GM23248 (cell line): ENCODE measurements at places on chromosomes 5 and 9. TPM values are rescaled to one million over a fixed set of nuclear protein-coding genes. Genes with fewer than 3 reads are reported as not detected.

The ZNF366 gene
- not detected in 2 replicates for polyA plus RNA-seq

The CDH9 gene
- not detected in 2 replicates for polyA plus RNA-seq

The CPLANE1 gene
- 4.9 and 7.5 TPM in 2 replicates for polyA plus RNA-seq

- H3K27me3 ChIP-seq = no peaks in the 10 kb centered on the region
- peaks cover 25% of the 10 kb centered on the region for H3K4me1 ChIP-seq
- H3K4me3 ChIP-seq = peak overlapping the region; percentile 52; the same call in 1 of the 2 replicates
- H3K27ac ChIP-seq = peak overlapping the region; percentile 70
- peak; percentile 95 for DNase-seq
- no peaks in the 10 kb centered on the region for H3K36me3 ChIP-seq
These were observed 76.9 kb upstream of the NFIL3 start for GRCh38 chr9:91500509-91501014.

DNA sequence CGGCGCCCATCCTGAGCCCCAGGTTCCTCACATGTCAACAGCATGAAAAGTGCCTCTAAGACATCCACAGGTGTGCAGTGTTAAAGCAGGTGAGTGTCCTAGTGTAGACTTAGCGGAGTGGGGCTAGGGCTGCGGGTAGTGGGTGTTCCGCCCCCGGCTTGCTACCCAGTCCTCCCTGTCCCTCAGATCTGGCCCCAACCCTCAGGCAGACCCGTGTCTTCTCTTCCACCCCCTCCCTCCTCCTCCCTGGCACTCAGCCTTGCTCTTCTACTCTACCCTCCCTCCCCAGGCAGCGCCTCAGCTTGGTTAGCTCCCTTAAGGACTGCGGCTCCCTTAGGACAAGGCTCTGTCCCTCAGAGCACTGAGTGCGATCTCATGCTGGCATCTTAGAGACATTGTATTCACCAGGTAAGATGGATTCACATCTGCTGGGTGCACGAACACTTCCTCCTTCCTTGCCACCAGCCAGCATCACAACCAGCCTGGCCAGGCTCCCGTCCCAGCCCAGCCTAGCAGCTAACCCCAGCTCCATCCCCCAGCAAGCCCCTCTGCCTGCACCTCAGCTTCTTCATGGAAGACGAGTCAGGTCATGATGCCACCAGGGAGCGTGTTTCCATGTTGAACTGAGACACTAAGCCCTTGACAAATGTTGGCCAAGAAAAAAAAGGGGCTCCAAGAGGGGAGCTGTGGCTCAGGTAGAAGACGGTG, 46.8 kb downstream of the NSUN2 start:
- no peak overlapping the region for H3K27ac ChIP-seq
- peaks cover 36% of the 10 kb centered on the region for H3K27me3 ChIP-seq
- H3K4me3 ChIP-seq = no peak overlapping the region
- no peak for DNase-seq
- no peaks in the 10 kb centered on the region for H3K36me3 ChIP-seq
- H3K4me1 ChIP-seq = no peaks in the 10 kb centered on the region

DNA sequence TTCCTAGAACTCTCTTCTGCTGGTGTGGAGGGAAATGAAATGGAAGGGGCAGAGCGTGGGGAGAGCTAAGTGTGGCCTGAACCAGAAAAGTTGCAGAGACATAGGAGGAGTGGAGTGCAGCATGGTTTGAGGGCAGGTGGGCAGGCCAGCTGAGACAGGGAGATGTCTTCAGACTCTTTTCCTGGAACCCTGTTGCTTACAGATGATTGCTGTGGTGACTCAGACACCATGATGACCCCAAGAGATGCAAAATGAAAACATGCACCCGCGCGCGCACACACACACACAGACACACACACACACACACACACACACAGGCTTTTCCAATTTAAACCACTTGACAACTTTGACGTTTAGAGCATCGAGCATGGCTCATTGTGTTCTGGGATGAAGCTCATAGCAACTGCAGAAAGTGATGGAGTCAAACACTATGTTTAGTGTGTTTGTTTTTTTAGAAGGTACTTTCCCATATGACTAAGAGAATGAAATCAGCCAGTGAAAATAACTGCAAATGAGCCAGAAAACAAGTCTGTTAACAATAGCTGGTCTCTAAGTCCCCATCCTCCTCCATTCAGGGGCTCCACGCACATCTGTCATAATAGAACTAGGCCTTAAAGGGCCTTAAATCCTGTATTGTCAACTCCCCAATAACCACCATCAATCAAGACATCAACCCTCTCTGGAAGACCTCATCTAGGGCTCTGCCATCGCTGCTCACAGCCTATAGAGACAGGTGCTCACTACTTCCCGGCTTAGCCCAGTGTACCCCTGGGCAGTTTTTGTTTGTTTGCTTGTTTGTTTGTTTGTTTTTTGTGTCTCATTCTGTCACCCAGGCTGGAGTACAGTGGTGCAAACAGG, 9.6 kb downstream of the TMOD1 start:
- H3K27me3 ChIP-seq = peaks cover 16% of the 10 kb centered on the region
- no peak overlapping the region for H3K4me3 ChIP-seq
- H3K27ac ChIP-seq = no peak overlapping the region
- no peaks in the 10 kb centered on the region for H3K4me1 ChIP-seq

- no peak overlapping the region for H3K4me3 ChIP-seq
- no peaks in the 10 kb centered on the region for H3K4me1 ChIP-seq
- no peaks in the 10 kb centered on the region for H3K36me3 ChIP-seq
- DNase-seq = no peak
- H3K27me3 ChIP-seq = peaks cover 41% of the 10 kb centered on the region
- H3K27ac ChIP-seq = no peak overlapping the region
These were observed 77.1 kb upstream of the SELENOP start for GRCh38 chr5:42888771-42889170.

GRCh38 chr9:101449071-101449721, 13.6 kb upstream of the ALDOB start:
- H3K4me3 ChIP-seq = peak overlapping the region; percentile 78
- H3K27me3 ChIP-seq = 0 out of 2 replicates have a peak, but pooled peaks cover 7% of the 10 kb centered on the region
- H3K36me3 ChIP-seq = no peaks in the 10 kb centered on the region
- peaks cover 5% of the 10 kb centered on the region; the same call in 1 of the 2 replicates for H3K4me1 ChIP-seq
- H3K27ac ChIP-seq = no peak overlapping the region
